ENCODE measurements at places on chromosomes 2 and 18.

DNA sequence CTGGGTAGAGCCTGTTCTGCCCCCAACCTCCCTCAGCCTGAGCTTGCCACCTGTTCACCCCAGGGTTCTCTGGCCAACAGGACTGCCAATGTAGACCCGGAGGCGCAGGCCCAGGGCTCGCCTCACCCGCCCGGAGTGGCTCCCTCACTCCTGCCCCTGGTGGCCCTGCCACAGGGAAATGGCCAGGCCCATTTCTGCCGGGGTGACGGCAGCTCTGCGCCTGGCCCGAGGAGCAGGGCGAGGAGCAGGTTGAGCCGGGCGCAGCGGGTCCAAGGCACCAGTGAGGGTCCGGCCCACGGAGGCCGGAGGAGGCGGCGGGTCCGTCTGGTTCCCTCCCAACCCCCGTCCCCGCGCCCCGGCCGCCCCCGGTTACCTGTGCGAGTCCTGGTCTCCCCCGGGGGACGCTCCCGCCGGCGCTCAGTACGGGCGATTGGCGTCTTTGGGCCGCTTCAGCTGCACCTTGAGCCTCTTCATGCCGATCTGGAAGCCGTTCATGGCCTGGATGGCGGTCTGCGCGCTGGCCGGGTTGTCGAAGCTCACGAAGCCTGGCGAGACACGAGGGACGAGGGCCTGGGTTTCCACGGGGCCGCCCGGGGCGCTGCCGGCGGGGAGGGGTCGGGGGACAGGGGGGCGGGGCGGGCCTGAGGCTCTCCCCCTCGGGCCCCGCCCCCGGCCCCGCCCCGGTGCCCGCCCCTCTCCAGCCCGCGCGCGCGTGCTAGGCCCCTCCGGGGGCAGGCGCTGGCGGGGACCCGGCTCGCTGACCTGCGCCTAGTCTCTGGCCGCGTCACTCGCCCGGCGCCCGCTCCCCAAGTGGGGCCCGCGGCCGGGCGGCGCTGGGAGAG, 312.0 kb downstream of the CELF4 start:
- no peak for DNase-seq

DNA sequence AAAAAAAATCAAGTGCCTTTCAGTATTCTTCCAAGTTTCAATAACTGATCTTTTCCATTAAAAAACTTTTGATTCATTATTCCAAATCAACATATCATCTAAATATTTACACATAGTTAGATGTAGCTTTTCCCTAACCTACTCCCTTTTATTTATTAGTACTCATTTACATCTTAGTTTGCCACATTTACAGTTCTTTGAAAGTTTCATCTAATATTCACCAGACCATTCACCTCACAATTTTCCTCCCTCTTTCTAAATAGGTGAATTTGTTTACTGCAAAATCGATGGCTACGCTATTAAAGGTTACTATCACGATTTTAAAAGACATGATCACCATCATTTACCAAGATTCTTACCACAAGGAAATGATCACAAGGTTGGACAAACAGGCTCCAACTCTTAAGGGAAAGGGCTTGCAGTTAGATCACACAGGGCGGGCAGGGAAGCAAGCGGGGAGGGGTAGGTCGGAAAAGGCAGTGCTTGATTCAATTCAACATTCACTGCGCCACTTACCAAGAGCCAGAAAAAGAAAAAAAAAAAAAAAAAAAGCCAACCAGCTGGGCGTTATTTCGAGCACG, 654 bp upstream of the MARCHF7 start:
- DNase-seq: no peak

DNA sequence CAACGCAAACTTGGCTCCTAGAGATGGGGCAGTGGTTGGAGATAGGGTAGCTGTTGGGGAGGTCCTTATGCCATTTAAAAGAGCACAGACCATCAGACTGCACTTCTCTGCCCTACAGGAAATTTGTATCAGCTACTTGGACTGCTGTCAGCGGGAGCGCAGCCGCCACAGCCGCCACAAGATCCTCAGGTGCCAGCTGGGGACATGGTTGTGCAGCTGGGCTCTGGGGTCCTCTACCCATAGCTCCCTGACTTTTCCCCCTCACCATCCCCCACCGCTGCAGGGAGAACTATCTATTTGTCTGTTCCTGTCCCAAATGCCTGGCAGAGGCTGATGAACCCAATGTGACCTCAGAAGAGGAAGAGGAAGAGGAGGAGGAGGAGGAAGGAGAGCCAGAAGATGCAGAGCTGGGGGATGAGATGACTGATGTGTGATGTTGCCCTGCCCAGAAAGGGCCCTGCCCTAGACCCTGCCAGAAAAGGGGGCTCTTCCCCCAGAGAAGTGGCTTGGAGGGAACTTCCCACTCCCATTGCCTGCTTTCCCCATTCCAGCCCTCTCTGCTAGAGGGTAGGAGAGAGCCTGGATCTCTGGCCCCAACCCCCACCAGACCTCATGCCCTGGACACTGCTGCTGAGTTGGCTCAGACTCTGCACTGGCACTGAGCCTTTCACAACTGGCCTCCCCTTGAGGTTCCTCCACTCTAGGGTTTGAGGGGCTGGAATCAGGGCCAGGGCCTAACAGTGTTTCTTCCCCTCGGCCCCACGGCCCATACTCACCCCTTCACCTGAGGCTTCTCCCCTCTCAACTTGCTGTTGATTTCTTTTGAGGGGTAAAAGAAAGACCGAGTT, 7.3 kb downstream of the PRADC1 start:
- no peak for DNase-seq

GRCh38 chr18:35089891-35090550, 48.8 kb downstream of the MAPRE2 start:
- DNase-seq: no peak

DNA sequence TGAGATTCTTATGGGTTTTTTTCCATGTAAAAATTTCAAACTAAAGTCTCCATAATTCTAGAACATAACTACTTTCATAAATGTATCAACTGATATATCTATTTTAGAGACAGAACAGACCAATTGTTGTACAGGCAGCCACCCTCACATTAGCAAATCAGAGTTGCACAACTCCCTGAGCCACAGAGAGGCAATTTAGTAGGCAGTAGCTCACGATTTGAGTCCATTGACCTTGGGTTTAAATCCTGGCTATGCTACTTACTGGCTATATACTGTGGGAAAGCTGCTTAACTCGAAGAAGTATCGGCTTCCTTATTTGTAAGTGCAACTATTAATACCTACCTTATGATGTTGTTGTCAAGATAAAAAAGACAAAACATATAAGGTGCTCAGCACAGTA, 16.2 kb downstream of the MTIF2 start:
- DNase-seq: no peak

GRCh38 chr2:221465776-221466175, 106.3 kb downstream of the EPHA4 start:
- DNase-seq: no peak

DNA sequence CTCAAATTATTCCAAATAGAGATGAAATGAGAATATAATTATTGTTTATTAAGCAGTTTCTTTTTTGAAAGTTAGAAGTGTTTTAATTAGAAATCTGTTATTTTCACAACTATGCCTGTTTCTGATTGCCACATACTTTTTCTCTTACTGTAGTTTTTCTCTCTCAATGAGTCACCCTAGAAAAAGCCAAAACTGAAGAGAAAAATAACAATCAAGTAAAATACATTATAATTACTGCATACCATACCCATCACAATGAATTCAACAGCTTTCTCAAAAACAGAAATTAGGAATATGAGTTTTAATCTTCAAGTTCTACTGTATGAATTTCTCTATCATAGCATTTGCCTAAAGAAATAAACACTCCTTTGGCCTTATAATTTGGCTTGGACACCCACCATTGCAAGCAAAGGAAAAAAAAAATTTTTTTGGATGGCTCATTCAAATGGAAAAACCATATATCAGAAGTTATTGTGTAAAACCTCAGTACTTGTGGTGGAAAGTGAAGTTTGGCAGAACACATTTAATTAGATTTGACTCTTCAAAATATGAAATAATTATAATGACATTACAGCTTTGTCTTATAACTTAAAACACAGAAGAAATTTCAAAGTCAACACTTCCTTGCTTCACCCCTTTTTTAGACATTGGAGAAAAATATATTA, 138.5 kb downstream of the DYM start:
- no peak for DNase-seq

GRCh38 chr2:122096761-122097160, 341.3 kb downstream of the TSN start:
- DNase-seq: no peak

GRCh38 chr2:59653164-59653563, 900.3 kb downstream of the BCL11A start:
- no peak for DNase-seq

GRCh38 chr2:230793572-230794359, 71.0 kb upstream of the ITM2C start:
- DNase-seq: peak; percentile 48

DNA sequence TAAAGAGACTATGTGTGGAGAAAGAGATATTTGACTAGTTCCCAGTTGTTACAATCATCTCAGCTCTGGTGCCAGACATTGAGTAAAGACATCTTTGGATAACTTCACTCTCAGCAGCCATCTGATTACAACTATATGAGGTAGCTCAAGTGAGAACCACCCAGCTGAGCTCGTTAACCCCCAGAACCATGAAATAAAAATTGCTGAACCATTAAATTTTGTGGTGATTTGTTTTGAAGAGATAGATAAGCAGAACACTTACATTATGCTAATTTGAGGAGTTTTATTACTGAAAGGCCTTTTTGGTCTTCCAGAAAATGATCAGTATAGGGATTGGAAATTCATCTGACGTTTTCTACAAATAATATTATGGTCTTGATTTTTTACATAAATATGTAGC, 101.1 kb downstream of the PMS1 start:
- no peak for DNase-seq

- no peak for DNase-seq
These were observed 139.9 kb upstream of the EPAS1 start for GRCh38 chr2:46157072-46157965.

DNA sequence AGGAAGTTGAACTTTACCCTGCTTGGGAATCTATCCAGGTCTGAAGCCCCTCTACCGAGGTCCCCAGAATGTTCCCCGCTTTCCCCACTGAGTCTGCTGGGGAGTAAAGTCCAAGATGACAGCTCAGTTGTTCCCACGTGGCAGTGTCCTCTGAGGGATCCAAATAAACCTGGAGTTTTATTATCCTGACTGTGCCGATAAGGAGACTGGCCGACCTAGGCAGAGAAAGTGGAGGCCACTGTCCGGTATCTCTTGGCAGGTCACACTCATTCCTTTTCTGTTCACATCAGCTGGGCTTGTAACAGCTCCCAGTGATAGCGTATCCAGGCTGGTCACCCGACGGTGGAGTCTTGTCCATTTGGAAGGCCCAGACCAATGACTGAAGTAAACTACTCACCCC, 27.5 kb upstream of the C18orf32 start:
- no peak for DNase-seq

- no peak for DNase-seq
These were observed 87.6 kb downstream of the CDC42EP3 start for GRCh38 chr2:37583867-37584266.

DNA sequence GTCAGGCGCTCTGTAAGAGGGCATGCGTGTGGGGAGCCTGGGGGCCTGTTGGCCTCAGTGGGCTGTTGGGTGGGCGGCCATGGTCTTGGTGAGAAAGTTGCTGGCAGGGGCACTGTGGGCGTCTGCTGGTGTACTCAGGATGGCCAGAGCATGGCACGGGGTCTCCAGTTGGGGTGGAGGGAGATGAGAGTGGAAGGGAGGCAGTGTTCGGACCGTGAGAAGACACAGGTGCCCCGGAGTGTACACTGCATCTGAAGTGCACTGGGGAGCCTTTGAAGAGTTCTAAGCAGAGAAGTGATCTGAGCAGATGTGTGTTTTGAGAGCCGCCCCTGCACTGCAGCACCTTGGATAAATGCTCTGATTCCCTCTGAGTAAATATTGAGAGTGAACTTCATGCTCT, 150.8 kb downstream of the LDLRAD4 start:
- DNase-seq: no peak

- no peak for DNase-seq
These were observed 21.9 kb downstream of the CD28 start for GRCh38 chr2:203728321-203728720.

DNA sequence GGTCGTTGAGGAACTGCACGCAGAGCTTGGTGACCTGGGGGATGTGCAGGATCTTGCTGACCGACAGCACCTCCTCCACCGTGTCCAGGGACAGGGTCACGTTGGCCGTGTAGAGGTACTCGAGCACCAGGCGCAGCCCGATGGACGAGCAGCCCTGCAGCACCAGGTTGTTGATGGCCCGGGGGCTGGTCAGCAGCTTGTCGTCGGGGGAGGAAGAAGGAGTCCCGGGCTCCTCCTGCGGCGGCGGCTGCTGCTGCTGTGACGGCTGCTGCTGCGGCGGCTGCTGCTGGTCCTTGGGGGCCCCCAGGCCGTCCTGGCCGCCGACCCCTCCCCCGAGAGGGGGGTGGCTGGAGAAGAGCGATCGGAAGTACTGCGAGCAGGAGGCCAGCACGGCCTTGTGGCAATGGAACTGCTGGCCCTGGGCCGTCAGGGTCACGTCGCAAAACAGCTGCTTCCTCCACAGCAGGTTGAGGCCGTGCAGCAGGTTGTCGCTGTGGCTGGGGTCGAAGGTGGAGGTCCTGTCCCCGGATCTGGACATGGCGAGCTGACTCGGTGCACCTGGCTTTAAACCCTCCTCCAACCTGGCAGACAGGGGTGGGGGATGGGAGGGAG, 2.7 kb downstream of the KLHL14 start:
- no peak for DNase-seq

DNA sequence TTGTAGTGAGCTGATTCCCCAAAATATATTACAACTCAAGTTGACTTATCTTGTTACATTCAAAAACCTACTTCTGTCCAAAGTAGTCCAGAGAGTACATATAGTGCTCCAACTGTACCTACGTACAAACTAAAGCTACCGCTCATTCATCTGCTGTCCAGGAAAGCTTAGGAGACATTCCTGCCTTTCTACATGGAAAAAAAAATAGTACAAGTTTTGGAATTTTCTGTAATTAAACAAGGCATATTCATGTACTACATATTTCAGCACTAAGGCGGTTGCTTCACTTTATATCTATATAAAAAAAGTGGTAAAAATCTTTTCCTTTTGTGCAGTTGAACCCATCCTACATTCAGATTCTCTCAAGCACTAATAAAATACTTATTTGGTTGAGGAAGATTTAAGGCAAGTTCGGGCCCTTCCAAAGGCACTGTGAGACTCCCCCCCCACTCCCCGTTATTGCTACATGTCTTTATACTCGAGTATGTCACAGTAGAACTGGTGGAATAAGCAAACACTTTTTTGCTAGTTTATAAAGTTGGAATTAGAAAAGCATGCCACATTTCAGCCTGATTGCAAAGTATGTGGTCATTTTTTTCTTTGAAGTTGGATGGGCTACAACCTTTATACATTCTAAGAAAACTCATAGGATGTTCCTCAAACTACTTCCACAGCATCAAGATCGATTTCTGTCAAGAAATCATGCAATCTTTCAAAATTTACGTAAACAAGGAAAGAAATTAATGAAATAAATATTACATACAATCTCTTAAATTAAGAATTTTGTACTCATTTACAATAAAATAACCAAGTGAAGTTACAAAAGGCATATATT, 3.7 kb downstream of the ZFP36L2 start:
- DNase-seq: no peak
